GM13976 (cell line): ENCODE measurements at places on chromosomes 1 and 21.

DNA sequence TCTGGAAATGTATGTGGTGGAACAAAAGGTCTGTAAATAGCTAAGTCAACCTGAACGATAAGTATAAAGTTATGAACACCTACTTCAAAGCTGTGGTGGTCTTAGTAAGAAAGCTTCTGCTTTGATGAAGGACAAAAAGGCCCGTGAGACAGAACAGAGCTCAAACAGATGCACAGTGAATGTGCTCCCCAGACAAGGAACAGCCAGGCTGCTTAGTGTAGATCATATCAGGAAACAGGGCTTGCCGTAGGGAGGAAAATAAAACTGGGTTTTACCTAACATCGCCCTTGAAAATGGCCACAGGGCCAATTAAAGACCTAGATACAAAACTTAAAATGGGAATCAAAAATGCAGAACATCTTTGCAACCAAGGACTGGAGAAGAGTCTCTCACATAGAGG is 40.2 kb downstream of the PRSS38 start:
- no peak for DNase-seq

- no peak for DNase-seq
Observed at GRCh38 chr1:46717654-46718053, 1.3 kb downstream of the EFCAB14 start.

DNA sequence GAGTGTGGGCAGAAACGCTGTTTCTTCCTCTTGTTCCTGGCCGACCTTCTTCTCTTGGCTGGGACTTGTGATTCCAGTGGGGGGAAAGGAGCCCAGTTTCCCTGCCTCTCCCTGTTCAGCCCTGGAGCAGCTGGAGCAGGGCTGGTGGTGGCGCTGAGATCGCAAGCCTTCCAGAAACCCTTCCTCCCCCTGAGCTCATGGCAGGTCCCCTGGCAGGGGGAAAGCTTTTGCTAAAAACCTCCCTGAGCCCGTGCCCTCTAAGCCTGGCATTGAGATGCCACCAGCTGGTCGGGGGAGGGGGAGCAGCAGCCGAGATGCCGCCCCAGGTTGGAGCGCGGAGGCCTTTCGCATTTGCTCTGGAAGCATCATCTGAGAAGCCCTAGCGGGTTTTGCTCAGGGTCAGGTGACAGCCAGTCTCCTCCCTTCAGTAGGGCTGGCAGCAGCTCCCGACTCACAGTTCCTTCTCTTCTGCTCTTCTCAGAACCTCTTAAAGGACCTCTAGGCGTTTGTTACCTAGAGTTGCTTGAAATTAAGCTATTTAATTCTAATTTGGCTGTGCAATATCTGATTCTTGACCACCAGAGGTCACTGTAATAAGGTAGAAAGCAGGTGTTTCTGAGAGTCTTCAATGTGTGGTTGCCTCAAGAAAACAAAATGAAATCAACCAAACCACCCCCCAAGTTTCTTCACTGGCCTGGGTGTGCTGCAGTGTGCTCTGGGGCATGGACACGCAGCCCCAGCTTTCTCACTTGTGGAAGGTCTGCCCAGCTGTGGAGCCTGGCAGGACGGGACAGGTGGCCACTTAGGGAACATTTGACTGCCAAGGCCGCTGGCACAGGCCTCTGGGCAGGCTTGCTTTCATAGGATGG is 257.3 kb downstream of the CAMTA1 start:
- peak; percentile 79 for DNase-seq

GRCh38 chr1:86992861-86993260 is 78.4 kb downstream of the HS2ST1 start:
- DNase-seq = no peak

DNA sequence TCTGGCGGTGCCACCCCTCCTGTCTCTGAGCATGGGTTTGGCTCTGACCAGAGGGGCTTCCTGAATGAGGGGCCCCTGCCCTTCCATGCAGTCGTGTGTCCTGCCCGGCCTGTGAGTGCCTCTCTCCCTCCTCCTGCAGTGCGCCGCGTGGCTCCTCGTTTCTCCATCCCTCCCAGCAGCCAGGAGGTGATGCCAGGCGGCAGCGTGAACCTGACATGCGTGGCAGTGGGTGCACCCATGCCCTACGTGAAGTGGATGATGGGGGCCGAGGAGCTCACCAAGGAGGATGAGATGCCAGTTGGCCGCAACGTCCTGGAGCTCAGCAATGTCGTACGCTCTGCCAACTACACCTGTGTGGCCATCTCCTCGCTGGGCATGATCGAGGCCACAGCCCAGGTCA is 57.9 kb downstream of the PTPRF start:
- no peak for DNase-seq

GRCh38 chr1:206931709-206932108 is 10.0 kb upstream of the FCMR start:
- peak; percentile 62 for DNase-seq

- no peak for DNase-seq
Observed at GRCh38 chr1:17569200-17570139, 30.0 kb downstream of the ARHGEF10L start.

DNA sequence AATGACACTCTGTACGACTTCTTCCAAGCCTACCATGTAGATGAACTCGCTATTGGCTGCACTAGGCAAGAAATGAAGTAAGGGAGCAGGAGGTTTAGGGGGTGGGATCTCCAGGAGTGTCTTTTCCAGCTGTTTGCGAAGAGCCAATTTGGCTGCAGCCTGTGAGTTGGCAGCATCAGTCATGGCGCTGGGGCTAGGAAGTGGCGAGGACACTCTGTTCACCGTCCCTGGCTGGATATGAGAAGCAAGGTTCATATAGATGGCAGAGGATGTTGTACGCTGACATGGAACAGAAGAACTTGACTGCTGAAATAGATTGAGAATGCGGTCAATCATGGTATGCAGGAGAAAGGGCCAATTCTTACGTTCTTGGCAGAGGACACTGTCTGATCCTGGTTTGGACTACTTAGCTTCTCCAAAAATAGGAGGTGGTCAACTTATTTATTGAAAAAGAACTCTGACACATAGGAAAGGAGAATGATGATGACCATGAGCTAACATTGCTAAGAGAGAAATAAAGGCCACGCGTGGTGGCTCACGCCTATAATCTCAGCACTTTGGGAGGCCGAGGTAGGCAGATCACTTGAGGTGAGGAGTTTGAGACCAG is 41.2 kb downstream of the SLC27A3 start:
- DNase-seq = no peak

DNA sequence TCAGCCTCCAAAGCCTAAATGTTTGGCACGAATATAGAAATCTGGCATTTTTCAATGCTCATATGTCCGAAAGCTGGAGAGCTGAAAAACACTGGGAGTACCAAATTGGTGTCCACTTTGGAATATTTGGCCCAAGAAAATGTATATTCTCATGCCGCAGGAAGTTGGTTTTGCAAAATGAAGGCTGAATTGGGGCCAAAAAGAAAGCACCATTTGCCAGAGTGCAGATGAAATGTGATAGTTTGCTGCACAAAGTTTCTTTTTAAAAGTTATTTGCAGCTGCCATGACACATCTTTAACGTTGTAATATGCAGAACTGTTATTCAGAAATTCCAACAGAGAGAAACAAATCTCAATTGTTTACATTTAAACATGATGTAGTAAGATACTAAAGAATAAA is 124.2 kb upstream of the LYPLAL1 start:
- no peak for DNase-seq

GRCh38 chr1:158189624-158190023 is 8.9 kb downstream of the CD1D start:
- no peak for DNase-seq

DNA sequence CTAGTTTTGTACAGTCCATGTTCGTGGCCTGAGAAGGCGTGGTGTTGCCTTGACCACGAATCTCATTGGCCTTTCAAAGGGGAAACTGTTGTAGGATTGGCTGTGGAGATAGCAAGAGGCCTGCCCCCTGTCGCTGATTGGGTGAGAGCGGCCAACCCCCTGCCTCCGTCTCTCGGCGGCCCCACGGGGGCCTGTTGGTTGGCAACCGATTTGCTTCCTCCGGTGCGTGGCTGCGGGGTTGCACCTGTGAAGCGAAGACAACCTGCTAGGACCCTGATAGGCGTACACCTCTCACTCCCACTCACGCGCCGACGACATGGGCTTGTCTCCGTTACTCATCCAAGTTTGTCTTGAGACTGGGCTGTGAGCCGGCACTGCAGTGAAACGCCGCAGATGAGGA is at the start of gene UBE2U:
Gene UBE2U (plus strand): TSS at position 204 of the 400 bp plus-strand sequence. CDS start 428 bp downstream, outside the sequence.
- no peak for DNase-seq
